ENCODE measurements at places on chromosomes 13 and 19. TPM values are rescaled to one million over a fixed set of nuclear protein-coding genes. Genes with fewer than 3 reads are reported as not detected.

DNA sequence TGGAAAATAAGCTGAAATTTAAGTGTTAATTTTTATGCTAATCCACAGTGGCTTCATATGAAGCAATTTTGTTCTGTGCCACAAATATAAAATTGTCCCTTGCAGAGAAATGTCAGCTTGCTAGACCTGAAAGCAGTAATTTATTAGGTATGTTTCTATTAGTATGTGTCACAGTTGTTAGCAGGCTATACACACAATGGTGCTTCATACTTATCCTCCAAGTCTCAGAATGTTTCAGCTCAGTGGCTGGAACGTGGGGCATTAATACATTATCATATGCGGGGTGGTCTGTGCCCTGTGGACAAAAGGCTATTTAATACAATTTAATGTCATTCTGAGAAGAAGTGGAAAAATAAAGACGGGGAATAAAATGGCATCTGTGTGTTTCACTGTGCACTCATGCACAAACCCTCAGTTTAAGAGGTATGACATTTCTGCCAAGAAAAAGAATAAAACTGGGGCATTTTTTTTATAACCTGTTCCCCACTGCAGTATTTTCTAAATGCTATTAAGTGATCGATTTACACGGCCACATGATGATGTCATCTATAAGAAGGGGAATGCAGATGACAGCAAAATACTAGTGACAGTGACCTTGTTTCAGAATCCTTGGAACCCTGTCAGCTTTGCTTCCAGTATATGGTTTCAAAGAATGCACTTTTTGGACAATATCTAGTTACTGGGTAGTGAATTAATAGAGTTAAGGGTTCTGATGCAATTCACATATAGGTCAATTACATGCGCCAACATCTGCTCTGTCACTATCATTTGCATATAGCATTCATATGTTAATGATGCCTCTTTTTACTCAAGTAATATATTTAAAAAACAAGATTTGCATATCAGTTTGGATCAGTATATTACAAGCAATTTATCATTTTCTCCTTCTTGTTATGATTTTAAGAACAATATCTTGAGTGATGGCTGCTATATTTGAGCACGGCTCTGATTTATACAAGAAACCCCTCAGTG lies 21.2 kb upstream of the ZNF536 start:
- DNase-seq: no peak

- DNase-seq: no peak
Observed at GRCh38 chr13:62920159-62920558, 1504.5 kb upstream of the PCDH20 start.

- DNase-seq: no peak
Observed at GRCh38 chr19:28495046-28495445, 717.9 kb downstream of the UQCRFS1 start.

GRCh38 chr13:52096748-52097147 lies 32.1 kb downstream of the NEK5 start:
- DNase-seq: no peak

DNA sequence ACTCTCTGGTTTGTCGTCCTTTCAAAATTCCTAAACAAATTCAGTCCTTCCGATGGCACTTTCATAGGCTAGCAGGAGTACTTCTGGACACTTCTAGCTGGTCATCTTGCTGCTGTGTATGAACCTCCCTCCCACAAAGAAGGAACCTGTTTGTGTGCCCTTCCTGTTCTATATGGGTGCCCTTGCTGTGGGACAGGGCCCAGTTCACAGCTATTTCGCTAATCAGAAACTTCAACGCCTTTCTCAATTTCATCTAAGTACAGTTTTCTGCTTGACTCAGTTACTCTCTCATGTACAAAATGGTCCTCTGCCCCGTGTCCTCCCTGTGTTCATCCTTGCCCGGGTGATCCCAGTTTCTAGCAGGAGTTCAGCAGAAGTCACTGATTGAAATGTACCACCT lies 96.1 kb downstream of the STARD13 start:
- no peak for DNase-seq

DNA sequence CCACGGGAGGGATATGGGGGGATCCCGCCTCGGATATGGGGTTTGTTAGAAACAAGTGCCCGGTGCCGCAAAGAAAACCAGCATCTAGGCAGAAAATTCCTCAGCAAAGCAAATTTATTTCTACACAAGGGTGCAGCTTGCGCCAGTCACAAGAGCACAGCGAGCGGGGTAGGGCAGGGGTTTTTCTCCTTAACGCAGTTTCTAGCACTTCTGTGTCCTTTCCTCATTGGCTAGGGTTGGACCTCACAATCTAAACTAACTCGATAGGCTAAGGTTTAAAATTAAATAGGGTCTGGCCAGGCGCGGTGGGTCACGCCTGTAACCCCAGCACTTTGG lies 595 bp downstream of the ZNF440 start:
- no peak for DNase-seq

DNA sequence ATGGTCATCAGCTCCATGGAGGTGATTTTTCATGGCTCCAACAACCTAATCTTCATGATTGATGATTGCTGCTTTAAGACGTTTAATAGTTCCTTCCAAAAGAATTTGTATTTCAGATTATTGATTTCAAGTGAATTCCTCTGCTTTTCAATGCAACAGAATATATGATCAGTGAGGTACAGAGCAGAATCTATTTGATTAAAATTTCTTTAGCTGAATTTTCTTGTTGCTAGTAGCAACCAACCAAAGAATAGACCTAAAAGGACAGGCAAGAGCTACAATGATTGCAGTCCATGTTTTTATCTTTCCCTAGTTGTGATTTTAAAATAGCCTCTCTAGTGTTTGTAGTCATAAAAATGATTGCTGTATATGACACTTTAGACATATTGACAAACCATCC lies 76.8 kb upstream of the SCEL start:
- DNase-seq: no peak

DNA sequence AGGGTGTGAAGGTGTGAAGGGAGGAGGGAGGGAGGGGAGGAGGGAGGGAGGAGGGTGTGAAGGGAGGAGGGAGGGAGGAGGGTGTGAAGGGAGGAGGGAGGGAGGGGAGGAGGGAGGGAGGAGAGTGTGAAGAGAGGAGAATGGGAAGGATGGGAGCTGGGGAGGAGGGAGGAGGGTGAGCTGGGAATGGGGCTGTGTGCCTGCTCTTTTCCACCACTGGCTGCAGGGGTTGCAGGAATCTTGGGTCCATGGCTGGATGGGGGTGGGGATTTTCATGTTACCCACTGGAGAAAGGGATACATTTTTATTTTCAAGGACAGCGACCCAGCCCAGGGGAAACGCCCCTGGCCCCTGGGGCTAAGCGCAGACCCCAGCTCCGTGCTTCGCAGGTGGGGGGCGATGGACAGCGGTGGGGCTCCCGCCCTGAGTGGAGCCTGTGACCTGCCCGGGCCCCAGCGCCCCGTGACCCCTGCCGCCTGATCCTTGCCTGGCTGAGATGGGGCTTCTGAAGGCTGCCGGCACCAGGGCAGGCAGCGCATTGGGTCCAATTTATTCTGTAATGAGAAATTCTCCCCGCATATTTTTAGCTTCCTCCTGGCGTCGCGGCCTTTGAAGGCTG lies 3.0 kb upstream of the EFNA2 start:
- no peak for DNase-seq

DNA sequence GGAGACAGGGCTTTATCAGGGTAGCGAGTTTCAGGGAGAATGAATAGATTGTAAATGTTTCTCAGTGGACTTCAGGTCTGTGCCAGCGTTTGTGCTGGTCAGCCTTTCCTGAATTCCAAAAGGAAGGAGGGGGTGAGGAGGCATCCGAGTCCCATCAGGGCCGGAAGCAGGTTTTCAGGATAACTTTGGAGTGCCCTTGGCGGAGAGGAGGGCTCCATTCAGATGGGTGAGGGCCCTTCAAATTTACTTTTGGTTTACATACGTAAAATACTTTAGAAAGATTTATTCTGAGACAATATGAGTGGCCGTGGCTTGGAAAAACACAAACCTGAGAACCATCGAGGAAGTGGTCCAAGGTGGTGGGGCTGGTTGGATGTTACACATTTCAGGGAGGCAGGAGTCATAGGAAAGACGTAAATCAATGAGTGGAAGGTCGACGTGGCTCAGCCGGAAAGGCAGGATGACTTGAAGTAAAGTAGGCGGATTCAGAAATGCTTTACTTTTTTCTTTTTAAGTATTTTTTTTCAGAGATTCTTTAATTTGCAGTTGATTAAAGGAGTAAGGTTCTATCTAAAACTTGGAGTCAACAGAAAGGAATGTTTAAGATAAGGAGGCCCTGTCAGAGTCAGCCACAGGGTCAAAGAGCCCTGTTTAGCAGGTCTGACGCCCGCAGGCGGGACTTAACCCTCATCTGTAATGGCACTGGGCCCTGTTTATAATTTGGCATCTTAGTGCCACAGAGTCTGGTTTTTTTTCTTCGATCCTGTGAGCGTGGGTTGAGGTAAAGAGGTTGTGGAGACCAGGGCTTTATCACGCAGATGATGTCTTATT lies 32.8 kb downstream of the ATP11A start:
- DNase-seq: peak; percentile 28

DNA sequence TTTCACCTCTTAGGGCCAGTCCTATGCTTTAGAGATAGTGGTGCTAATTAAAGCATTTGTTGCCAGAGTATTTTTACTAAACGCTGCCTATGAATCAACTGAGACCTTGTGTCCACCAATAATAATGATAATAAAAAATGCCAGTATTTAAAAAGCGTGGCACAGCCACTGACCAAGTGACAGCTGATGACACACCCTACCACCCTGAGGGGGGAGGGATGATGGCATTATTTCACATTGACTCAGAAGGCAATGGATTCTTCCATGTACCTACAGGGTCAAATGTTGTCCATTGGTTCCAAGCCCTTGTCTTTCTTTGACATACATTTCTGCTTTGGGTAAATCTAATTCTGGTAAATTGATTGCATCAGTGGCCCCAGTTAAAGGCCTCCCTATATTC lies 384.4 kb downstream of the DLEU7 start:
- no peak for DNase-seq

Gene ZNF714
- total RNA-seq: 0.67 TPM

Gene UFM1
- total RNA-seq: 34.6 TPM

Gene CACTIN
- 25.2 TPM for total RNA-seq

Gene MIA
- total RNA-seq: 2.2 TPM

Gene CRLF1
- 3.5 TPM for total RNA-seq

Gene ZNF570
- 10.1 TPM for total RNA-seq

Gene DCT
- total RNA-seq: not detected

Gene DAPK3
- 66.6 TPM for total RNA-seq

Gene ICAM5
- 19.5 TPM for total RNA-seq

Gene FUT1
- total RNA-seq: 0.13 TPM

Gene ZNF582
- 2.0 TPM for total RNA-seq

Gene PPM1N
- 3.3 TPM for total RNA-seq

Gene MTUS2
- 0.05 TPM for total RNA-seq

Gene ALKBH6
- 44.8 TPM for total RNA-seq
